Hematopoietic multipotent progenitor cell treated with erythropoietin and hydrocortisone succinate and interleukin-3 and kit ligand, for 8 days (in vitro differentiated cells): ENCODE measurements at places on chromosomes 5 and 9.

- DNase-seq, result no peak
Observed at GRCh38 chr5:110623874-110624273, 102.6 kb downstream of the TMEM232 start.

GRCh38 chr5:161547406-161547737, 847 bp upstream of the GABRB2 start:
- no peak for DNase-seq

- DNase-seq, result no peak
Observed at GRCh38 chr5:169112016-169112415, 188.9 kb downstream of the SLIT3 start.

- no peak for DNase-seq
Observed at GRCh38 chr9:69604568-69605219, 67.5 kb downstream of the APBA1 start.

DNA sequence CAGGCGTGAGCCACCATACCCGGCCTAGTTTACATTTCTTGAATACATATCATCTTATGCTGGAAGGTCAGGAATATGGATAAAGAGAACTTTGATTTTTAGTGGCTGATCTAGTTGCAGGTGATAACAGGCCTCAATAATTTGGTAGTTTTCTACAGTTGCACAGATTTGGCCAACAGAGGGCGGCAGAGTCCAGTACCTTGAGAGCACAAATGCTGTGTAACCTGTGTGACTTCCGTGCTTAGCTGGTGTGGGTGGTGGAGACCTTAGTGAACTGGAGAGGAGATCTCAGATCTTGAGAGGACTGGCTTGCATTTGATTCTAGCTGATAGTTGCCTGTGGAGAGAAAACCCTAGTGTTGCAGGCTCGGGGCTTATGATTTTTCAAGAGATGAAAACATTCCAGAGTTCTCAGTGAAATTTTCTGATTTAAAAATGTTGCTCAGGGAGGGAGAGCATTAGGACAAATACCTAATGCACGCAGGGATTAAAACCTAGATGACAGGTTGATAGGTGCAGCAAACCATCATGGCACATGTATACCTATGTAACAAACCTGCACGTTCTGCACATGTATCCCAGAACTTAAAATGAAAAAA, 17.4 kb upstream of the GPR151 start:
- peak; percentile 76 for DNase-seq

- no peak for DNase-seq
Observed at GRCh38 chr5:111447099-111447498, 65.2 kb downstream of the STARD4 start.

- DNase-seq, result no peak
Observed at GRCh38 chr9:19938990-19939733, 150.3 kb upstream of the SLC24A2 start.

- DNase-seq, result no peak
Observed at GRCh38 chr9:34267660-34268059, 61.4 kb downstream of the KIF24 start.

GRCh38 chr5:10046676-10047075, 203.0 kb downstream of the ATPSCKMT start:
- DNase-seq, result no peak

DNA sequence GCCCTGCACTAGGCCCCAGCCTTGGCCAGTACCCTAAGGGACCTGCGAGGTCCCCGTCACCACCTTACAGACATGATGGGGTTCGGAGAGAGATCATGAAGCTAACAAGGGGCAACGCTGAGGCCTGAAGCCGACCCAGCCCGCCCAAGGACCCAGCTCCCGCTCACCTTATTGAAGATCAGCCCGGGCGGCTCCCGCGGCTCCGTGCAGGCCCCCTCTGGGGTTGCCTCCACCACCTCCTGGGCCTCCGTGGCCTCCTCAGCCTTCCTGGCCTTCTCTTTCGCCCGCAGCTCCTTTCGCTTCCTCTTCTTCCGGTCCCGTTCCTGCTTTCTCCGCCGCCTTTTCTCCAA, 3.6 kb downstream of the SURF6 start:
- DNase-seq, result no peak

DNA sequence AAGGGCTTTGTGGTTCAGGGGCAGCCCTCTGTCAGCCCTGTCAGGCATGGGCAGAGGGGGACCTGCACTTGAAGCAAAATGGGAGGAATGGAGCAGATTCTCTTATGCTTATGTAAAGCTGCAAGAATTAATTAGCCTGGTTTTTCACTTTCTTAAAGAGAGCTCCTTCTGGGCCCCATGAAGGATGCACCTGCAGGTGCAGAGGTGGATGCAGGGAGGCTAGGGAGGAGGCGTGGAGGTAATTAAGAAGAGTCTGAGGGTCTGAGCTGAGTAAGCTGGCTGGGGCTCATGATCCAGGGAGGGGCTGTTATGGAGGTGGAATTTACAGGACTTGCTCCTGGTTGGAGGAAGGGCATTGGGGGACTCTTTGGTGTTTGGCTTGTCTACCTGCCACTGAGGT, 22.0 kb downstream of the NSG2 start:
- no peak for DNase-seq

DNA sequence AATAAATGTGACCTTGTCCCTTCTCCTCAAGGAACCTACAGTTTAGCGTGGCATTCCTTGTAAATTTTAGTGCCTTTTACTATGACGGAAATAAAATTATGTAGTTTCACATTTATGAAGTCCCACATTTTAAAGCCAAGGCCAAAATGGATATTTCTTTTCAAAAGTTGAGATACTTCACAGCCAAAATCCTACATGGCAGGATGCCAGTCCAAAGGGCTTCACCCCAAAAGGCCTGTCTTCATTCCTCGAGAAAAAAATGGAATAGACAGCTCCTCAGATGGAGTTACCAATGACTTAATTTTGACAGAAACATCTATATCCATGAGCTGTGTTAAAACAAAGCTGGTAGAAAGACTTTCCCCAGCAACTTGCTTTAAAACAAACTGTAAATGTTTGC, 211.2 kb downstream of the GLIS3 start:
- no peak for DNase-seq

DNA sequence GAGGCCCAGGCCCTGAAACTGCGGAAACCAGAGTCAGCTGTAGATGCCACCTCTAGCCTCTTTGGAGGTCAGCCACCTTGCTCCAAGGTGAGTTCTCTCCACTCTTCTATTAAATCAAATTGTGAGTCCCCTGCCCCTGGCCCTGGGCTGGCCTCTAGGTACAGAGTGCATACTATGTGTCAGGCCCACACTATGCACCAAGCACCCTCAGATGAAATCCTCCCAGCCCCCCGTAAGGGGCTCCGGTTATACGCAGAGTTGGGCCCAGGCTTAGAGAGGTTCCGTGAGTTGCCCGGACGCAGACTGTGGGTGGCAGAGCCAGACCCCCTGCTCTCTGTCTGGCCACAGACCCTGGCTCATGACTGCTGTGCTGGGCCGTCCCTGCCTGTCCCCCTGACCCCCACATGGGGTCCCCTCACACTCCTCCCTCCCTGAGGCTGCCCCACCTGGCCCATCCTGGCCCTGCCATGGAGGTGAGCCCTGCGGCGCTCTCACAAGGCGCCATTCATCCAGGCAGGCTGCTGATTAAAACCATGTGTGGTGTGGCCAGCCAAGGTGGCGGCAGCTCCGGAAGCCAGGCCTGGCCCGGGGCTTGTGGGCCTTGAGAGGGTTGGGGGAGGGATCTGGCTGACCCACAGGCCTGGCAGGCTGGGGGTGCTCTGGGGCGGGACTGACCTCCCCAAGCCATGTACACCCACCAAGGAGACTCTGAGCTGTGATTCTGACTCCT, 65.5 kb upstream of the SYNPO start:
- no peak for DNase-seq

DNA sequence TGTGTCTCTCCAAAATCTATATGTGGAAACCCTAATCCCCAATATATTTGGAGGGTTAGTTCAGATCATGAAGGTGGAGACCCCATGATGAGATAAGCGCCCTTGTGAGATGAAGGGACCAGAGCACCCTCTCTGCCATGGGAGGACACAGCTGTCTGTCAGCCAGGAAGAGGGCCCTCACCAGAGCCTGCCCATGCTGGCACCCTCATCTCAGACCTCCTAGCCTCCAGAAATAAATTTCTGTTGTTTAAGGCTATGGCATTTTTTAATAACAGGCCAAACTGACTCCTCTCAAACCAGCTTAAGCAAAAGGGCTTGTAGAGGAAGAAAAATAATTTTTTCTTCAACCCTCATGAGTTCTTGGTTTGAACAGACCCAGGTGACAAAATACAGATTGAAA, 79.2 kb upstream of the MAMDC2 start:
- DNase-seq, result no peak

DNA sequence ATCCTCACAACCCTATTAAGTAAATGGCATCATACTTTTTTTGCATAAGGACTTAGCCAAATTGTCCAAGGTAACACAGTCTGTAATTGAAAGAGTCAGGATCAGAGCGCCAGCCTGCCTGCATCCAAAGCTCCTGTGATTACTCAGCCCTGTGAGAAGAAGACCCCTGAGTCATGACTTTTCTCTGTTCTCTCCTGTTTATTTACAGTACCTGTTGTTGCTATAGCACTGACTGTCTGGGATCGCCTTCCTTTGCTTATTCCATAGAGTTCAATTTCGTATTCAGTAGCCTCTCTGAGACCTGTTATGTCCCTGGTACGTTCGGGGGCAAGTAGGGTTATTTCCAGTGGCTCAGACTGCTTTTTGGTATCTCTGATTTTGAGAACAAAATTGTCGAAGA, 71.8 kb downstream of the TNC start:
- no peak for DNase-seq
